Pancreas (tissue), 10 donors: ENCODE measurements at places on chromosomes 3 and 15. TPM values are rescaled to one million over a fixed set of nuclear protein-coding genes. Genes with fewer than 3 reads are reported as not detected.

The LRRC2 gene
- polyA plus RNA-seq, result 0.85 TPM

The GOLGA8A gene
- 114 TPM for polyA plus RNA-seq

The LRRC31 gene
- not detected for polyA plus RNA-seq

The GOLGA8Q gene
- 1.3 TPM for polyA plus RNA-seq
